ENCODE measurements at places on chromosomes 13 and 19.
A peak's percentile ranks its signal among the peaks of the same experiment; 100 is the strongest.

DNA sequence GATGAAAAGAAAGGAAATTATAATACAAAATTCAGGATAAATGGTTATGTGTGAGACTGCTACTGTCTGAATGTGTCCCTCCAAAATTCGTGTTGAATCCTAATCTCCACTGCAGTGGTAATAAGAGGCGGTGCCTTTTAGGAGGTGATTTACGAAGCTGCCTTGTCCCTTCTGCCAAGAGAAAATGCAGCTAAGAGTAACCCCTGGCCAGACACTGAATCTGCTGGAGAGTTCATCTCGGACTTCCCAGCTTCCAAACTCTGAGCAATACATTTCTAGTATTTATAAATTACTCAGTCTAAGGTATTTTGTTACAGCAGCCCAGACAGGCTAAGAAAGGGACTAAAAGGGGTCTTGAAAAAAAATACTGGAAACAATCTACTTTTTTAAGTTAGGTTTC, 152.6 kb downstream of the KLF12 start:
- DNase-seq = no peak

DNA sequence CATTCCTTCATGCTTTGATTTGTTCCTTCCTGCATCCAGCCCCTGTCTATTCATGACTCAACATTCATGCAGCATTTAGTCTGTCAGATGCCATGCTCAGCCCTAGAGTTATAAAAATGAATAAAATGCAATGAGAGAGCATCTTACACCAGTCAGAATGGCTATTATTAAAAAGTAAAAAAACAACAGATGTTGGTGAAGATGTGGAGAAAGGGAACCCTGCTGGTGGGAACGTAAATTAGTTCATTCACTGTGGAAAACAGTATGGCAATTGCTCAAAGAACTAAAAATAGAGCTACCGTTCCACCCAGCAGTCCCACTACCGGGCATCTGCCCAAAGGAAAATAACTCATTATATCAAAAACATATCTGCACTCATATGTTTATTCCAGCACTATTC, 70.0 kb upstream of the GTF3A start:
- DNase-seq = no peak

GRCh38 chr13:85797311-85797710, 1.9 kb downstream of the SLITRK6 start:
- no peak for DNase-seq

DNA sequence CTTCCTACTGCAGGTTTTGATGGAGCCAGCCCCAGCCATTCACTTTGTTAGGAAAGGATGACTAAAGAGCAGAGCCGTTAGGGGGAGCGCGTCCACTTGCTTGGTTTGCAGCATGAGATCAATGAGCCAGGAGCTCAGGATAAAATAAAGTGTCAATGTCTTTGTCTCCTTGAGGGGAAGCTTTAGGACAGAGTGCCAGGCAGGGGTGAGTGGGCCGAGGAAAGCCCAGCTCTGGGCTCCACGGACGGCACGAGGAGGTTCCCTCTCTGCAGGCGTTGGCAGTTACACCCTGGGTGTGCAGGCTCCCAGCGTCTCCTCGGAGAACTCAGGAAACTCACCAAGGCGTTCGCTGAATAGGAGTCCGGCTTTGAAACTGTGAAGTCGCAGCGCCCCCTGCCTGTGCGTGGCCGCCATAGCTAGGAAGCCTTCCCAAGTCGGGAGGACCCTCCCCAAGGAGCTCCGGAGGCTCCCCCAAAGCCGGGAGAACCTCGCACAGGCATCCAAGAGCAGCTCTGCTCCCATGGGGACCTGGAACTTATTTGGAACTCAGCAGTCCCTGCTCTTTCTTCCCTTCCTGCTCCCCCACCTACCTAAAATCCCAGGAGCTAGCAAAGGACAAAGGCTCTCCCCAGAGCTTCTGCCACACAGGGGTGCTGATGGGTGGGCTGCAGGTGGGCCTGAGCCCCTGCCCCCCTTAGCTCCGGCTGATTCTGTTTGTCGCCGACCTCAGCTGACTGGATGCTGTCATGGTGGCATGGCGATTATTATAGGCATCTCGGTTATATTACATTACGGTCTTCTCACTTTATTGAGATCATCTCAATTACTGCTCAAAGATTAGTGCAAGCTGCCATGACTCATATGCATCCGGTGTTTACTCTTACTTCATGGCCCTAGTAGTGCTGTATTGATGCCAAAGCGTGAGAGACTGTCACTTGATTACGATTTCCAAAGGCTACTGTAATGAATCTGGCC, 34.4 kb downstream of the GSX1 start:
- peak; percentile 67 for DNase-seq

DNA sequence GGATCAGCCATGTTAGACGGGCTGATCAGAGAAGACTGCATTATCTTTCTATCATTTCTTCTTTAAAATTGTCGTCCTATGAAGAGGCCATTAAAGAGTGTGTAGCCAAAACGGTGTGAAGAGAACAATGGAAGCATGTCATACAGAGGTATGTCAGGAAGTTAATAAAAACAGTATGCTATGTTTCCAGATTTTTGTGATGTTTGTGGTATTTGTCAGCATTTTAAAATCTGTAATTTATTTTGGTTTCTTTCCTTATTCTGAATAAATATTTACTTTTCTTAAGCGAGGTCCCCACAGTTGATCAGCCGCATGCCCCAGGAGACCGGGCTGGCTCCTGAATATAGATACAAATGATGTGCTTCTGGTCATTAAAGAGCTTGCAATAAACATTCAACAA, 142.9 kb upstream of the SERP2 start:
- no peak for DNase-seq

DNA sequence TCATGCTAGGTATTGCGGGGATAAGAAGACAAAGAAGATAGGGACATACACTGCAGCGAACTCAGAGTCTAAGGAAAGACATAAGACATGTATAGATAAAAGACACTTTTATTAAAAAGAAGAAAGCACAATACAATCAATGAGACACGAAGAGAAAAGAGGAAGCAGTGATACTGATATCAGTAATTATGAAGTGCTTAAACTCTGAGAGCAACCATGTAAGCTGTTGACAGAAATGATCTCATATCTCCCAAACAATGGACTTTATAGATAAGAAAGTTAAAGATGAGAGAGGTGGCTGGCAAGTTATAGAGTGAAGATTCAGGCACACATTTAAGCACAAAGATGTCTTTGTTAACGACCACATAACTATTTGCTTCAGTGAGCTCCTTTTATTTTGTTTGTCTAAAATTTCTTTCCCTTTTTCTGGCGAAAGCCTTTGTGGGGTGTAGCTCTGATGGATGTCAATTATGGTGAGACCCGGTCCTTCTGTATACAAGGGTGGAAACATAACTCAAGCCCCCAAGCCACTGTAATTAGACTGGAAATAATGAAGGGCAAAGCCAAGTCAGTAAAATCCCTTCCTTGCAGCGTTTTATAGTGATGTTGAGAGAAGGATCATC, 818.0 kb upstream of the SLC10A2 start:
- no peak for DNase-seq

- no peak for DNase-seq
Observed at GRCh38 chr13:113919761-113920559, 53.9 kb downstream of the C13orf46 start.

GRCh38 chr13:33994826-33995502, 177.0 kb downstream of the RFC3 start:
- DNase-seq = no peak

GRCh38 chr13:28394422-28394821, 100.5 kb downstream of the FLT1 start:
- DNase-seq = no peak

Data from stimulated activated CD4-positive, alpha-beta T cell treated with anti-CD3 and anti-CD28 coated beads, Interleukin-2, amount 100 ng/mL, for 48 hours (primary cell).